ENCODE measurements at places on chromosomes 3 and 15.

DNA sequence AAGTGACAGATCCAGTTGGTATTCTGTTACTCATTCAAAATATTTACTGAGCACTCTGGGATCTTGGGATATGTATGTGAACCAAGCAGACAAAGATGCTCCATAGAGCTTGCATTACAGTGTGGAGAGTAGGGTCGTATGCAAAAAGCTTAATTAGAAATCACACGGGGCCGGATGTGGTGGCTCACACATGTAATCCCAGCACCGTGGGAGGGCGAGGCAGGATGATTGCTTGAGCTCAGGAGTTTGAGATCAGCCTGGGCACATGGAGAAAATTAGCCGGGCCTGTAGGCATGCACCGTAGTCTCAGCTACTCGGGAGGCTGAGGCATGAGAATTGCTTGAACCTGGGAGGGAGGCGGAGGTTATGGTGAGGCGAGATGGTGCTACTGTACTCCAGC lies 68.7 kb upstream of the MB21D2 start:
- no peak for DNase-seq

DNA sequence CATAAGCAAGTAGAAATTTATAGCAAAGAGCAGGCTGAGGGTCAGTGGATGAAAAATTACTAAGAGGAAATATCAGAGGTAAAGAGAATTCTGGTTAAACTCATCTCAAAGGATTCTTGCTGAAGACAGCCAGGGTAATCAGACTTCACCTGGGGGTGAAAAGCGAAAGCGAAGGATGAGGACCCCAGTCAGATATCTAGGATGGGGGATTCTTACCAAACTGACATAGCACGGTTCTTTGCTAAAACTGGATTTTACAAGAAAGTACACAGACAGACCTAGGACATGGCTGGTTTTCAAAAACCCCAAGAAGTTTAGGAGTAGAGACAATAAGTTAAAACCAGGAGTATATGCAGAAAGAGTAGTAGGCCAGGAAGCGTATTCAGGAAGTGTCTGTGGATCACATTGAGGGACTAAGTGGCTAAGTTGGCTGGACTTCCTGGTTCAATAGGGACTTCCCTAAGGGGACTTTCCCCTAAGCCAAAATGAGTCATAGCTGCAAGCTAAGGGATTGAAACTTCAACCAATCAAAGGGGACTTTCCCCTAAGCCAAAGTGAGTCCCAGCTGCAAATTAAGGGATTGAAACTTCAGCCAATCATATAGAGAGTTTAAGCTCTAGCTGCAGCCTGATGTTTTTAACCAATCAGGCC lies 2.4 kb upstream of the CFAP91 start:
- no peak for DNase-seq

DNA sequence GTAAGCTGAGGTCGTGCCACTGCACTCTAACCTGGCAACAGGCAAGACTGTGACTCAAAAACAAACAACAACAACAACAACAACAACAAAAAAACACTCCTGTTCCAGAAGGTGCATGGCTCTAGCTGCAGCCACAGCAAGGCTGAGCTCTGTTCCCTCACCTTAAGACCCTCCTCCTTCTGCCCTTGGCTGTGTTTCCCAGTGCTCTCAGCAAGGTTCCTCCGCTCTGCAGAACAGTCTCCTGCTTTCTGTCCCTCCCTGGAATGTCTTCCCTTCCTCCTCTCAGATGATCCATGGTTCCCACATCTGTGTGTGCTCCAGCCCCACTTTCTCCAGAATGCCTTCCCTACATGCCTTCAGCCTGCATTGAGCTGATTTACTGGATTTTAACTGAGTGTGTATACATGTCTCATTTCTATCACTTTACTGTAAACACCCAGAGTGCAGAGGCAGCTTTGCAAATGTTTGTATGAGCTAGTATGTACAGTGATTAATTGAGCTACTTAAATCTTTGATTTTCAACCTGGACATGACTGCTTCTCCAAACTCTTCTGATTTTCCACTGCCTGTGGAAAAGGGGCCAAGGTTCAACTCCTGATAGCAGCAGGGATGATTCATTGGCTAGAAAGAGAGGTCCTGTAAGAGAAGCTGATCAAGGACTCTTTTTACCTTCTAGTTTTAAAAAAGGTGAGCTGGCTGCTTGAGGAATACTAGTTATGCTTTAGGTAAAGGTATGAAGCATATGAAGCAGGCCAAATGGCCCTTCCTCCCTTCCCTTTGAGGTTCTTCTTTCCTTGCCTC lies 14.7 kb downstream of the ANKUB1 start:
- DNase-seq: no peak

- no peak for DNase-seq
Observed at GRCh38 chr3:156378871-156379270, 176.0 kb downstream of the SSR3 start.

DNA sequence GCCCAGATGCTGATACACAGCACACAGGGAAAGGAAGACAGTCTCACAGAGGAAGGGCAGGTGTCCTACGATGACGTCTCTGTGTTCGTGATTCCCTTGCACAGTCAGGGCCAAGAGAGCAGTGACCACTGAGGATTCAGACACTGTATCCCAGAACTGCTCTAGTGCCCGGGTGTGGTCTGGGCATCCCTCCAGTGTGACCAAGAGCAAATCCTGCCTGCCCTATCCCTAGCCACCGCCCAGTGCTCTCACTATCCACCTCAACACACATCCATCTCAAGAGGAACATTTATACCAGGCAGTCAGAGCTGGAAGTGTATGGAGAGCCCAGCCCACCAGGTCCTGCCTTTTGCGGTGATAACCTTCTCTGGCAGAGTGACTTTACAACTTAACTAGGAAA lies 4.1 kb downstream of the PPM1M start:
- DNase-seq: no peak

GRCh38 chr3:55511895-55512570 lies 24.9 kb upstream of the WNT5A start:
- DNase-seq: no peak

GRCh38 chr3:21691036-21691435 lies 60.0 kb downstream of the ZNF385D start:
- DNase-seq: no peak

DNA sequence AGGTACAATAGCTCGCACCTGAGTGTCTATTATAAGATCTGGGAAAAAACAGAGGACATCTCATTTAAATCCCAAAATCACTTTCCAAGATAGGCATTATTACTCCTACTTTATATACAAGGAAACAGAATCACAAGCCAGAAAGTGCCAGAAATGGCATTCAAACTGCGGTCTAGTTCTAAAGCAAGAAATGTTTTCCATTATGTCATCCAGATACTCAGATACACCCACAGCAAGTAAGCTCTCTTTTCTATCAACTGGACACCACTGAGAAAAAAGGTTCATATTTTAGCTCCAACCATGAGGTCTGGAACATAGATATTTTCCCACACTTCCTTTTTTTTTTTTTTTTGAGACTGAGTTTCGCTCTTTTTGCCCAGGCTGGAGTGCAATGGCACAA lies 8.1 kb downstream of the SLC33A1 start:
- no peak for DNase-seq

GRCh38 chr3:125011941-125012340 lies 43.9 kb downstream of the HEG1 start:
- no peak for DNase-seq

DNA sequence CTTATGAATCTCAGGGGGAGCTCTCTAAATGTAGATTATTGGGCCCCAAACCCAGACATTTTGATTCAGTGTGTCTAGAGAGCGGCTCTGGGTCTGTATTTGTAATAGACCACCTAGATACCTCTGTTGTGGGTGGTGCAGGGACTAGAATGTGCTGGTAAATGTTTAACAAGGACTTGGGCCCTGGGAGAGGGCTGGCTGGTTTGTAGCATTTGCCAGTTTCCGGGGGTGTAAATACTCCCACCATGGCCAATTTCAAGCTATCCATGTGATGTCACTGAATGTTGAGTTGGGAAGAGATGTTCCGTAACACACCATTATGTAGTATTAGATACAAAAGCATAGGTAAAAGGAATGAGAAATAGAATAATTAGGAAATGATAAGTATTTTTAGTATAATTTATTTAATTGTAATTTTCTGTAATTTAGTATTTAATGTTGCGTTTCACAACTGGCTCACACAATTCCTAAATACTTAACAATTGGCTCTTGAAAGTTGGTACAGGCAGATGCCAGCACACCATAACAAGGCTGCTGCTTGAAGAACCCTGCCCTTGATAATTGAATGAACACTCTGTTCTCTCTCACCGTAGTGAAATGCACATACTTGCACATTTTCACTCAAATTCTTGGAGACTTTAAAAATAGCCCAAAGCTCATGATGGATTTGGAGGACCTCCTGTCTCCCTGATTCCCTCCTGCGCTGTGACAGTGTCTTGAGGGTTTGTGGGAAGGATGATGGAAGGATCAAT lies 359.2 kb upstream of the PROK2 start:
- DNase-seq: no peak
